AG09319 (cell line): ENCODE measurements at places on chromosomes 6 and 20.

DNA sequence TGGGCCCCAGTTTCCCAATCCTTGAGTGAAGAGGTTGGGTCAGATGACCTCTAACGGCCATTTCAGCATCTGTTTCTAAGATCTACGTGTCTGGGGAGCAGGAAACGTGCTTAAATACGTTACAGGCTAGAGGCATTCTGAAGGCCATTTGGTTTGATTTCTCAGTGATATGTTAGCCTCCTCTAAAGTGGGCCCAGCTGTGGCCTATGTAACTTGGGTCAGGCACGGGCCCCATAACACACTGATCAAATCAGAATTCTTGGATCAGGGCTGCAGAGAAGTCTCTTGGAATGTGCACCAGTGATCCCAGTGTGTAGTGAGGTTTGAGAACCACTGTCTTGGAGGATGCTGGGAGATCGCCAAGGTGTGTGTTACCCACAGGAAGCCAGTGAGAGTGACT lies 36.1 kb upstream of the TGM3 start:
- DNase-seq, result no peak

- DNase-seq, result no peak
Measured at GRCh38 chr20:20024942-20025341, 7.8 kb downstream of the NAA20 start.

- DNase-seq, result no peak
Measured at GRCh38 chr6:43831191-43831590, 61.2 kb downstream of the VEGFA start.

- DNase-seq, result no peak
Measured at GRCh38 chr20:62596486-62596885, 45.8 kb upstream of the SLCO4A1 start.
